ENCODE measurements at places on chromosomes 1 and 21. TPM values are rescaled to one million over a fixed set of nuclear protein-coding genes. Genes with fewer than 3 reads are reported as not detected.

DNA sequence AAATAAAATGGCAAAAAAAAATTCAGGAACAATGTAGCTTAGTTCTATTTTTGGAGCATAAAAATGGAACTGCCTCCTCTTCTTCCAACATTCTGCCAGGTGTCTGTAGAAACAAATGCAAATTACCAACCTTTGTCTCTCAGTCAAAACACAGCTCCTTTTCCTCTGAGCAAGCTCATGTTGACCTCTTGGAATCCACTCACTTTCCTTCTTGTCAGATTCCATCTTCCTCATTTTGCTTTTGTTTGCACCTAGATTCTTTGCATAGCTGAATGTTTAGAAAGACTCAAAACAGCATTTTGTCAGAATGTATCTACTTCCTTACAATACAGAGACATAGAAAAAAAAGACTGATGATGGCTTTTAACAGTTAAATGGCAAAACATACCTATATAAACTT lies 178.2 kb downstream of the ADGRL2 start:
- DNase-seq: no peak
- H3K4me1 ChIP-seq: peaks cover 9% of the 10 kb centered on the region
- no peak overlapping the region for H3K4me3 ChIP-seq
- no peak overlapping the region for H3K27ac ChIP-seq
- H3K27me3 ChIP-seq: no peaks in the 10 kb centered on the region

DNA sequence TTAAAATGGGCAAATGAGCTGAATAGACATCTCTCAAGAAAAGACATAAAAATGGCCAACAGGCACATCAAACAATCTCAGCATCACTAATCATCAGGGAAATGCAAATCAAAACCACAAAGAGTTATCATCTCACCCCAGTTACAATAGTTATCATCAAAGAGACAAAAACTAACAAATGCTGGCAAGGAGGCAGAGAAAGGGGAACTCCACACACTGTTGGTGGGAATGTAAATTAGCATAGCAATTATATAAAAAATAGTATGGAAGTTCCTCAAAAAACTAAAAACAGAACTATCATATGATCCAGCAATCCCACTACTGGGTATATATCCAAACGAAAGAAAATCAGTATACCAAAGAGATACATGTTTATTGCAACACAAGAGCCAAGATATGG lies 68.7 kb downstream of the DENND1B start:
- H3K4me3 ChIP-seq: no peak overlapping the region
- peaks cover 11% of the 10 kb centered on the region for H3K36me3 ChIP-seq
- no peaks in the 10 kb centered on the region for H3K27me3 ChIP-seq
- H3K27ac ChIP-seq: no peak overlapping the region
- no peaks in the 10 kb centered on the region for H3K4me1 ChIP-seq

DNA sequence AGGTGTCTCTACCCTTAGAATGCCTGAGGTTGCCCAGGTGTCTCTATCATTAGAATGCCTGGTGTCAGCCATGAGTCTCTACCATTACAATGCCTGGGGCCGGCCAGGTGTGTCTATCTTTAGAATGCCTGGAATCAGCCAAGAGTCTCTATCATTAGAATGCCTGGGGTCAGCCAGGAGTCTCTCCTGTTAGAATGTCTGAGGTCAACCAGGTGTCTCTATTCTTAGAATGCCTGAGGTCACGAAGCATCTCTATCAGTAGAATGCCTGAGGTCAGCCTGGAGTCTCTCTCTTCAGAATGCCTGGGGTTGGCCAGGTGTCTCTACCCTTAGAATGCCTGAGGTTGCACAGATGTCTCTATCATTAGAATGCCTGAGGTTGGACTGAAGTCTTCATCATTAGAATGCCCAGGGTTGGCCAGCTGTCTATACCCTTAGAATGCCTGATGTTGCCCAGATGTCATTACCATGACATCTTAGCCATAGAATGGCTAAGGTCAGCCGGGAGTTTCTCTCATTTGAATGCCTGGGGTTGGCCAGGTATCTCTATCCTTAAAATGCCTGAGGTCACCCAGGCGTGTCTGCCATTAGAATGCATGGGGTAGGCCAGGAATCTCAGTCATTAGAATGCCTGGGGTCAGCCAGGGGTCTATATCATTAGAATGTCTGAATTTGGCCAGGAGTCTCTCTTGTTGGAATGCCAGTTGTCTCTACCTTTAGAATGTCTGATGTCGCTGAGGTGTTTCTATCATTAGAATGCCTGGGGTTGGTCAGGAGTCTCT lies 44.0 kb downstream of the RNF187 start:
- peaks cover 8% of the 10 kb centered on the region for H3K36me3 ChIP-seq
- no peaks in the 10 kb centered on the region for H3K27me3 ChIP-seq
- H3K4me3 ChIP-seq: no peak overlapping the region
- no peak for DNase-seq
- H3K27ac ChIP-seq: no peak overlapping the region

- no peaks in the 10 kb centered on the region for H3K36me3 ChIP-seq
- no peak for DNase-seq
- H3K4me3 ChIP-seq: no peak overlapping the region
- no peak overlapping the region for H3K27ac ChIP-seq
- peaks cover 8% of the 10 kb centered on the region for H3K27me3 ChIP-seq
- H3K4me1 ChIP-seq: peaks cover 2% of the 10 kb centered on the region
Measured at GRCh38 chr1:226411619-226412018, 3.7 kb upstream of the PARP1 start.

GRCh38 chr1:226827458-226827857 lies 43.0 kb upstream of the PSEN2 start:
- DNase-seq: no peak
- peaks cover 11% of the 10 kb centered on the region for H3K4me1 ChIP-seq
- no peak overlapping the region for H3K4me3 ChIP-seq
- no peaks in the 10 kb centered on the region for H3K27me3 ChIP-seq
- H3K36me3 ChIP-seq: peaks cover 4% of the 10 kb centered on the region
- H3K27ac ChIP-seq: no peak overlapping the region

- H3K4me1 ChIP-seq: peaks cover 8% of the 10 kb centered on the region
- H3K36me3 ChIP-seq: no peaks in the 10 kb centered on the region
- no peak for DNase-seq
- H3K4me3 ChIP-seq: no peak overlapping the region
- H3K27ac ChIP-seq: no peak overlapping the region
Measured at GRCh38 chr1:151834239-151834638, 2.6 kb upstream of the RORC start.

- H3K27ac ChIP-seq: no peak overlapping the region
- H3K4me3 ChIP-seq: no peak overlapping the region
- no peak for DNase-seq
- H3K36me3 ChIP-seq: peaks cover 13% of the 10 kb centered on the region
Measured at GRCh38 chr1:77424236-77424635, 142.4 kb downstream of the AK5 start.

DENND2D gene
- total RNA-seq: not detected

RNU5D-1 gene
- not detected for total RNA-seq

KRTAP21-2 gene
- not detected for total RNA-seq

TMCC2 gene
- 80.1 TPM for total RNA-seq

Data from glutamatergic neuron (in vitro differentiated cells).